ENCODE measurements at places on chromosomes 2 and 18. TPM values are rescaled to one million over a fixed set of nuclear protein-coding genes. Genes with fewer than 3 reads are reported as not detected.

FSHR gene
- total RNA-seq, result 0.19 TPM

DOK6 gene
- not detected for total RNA-seq

GKN2 gene
- total RNA-seq, result not detected

ZC3H6 gene
- total RNA-seq, result 11.7 TPM

ICOS gene
- total RNA-seq, result not detected

STAT4 gene
- 1.1 TPM for total RNA-seq

EIF2AK2 gene
- total RNA-seq, result 26.6 TPM

DQX1 gene
- not detected for total RNA-seq

FASTKD2 gene
- 47.9 TPM for total RNA-seq

PELI1 gene
- total RNA-seq, result 4.4 TPM

All from myocyte (in vitro differentiated cells).